ENCODE measurements at places on chromosomes 13 and 19.

DNA sequence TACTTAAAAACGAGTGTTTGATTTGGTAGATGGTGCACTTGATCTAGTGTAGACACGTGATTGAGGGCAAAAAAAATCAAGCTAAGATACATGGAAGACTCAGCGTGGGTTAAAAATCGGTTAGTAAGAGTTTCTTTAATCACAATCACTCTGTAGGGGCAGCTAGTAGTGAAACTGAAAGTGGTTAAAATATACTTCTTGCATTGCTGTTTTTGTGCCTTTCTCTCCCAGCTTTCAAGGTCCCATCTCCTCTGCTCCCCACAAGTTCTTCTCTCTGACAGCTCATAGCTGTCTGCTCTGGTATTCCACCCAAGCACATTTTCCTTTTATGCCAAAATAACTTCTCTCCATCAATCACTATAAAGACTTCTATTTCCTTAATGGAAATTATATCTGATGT is 1089.7 kb downstream of the EFNB2 start:
- no peak for DNase-seq

DNA sequence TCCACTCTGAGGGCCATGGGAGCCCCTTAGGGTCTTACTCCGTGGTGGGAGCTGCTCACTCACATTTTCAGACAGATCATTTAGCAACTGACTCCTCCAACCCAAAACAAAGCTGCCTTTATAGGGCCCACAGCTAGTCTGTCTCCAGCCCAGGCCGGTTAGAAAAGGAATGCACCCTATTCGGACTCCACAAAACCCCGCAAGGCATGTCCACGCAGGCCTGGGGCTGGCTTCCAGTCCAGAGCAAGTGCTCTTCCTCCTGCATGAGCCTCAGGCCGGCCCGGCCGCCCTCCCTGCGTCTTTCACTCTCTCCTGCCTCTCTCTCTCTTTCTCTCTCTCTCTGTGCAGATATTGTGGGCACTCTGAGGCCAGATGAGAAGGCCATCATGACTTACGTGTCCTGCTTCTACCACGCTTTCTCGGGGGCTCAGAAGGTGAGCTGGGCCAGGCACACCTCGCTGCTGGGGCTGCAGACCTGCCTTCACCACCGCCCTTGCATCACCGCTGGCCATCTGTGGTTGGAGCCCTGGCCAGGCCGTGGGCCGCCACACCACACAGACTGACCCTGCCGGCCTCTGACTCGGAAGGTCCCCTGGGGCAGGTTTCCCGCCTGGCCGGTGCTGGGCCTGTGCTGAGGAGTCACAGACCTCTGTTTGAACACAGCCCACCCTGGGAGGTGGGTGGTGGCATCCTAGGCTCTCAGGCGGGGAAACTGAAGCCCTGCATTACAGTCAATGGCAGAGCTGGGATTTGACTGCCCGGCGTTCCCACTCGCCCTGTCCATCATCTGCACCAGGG is 33.1 kb downstream of the CAPN12 start:
- no peak for DNase-seq

- no peak for DNase-seq
Observed at GRCh38 chr19:31254180-31254551, 95.1 kb downstream of the TSHZ3 start.

DNA sequence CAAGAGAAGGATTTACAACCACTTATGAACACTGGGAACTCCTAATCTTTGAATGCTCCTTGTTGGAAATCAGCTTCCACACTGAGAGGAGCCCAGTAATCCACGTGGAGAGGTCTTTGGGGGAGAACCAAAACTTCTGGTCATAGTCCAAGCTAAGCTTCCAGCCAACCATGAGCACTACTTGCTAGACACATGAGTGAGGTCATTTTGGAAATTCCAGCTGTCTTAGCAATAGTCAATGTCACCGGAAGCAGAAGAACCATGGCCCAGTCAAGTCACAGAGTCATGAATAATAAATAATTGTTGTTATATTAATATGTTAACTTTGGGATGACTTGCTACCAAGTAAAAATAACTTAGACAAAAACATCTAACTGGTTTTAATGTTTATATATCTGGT is 324.9 kb upstream of the SGCG start:
- DNase-seq = no peak

DNA sequence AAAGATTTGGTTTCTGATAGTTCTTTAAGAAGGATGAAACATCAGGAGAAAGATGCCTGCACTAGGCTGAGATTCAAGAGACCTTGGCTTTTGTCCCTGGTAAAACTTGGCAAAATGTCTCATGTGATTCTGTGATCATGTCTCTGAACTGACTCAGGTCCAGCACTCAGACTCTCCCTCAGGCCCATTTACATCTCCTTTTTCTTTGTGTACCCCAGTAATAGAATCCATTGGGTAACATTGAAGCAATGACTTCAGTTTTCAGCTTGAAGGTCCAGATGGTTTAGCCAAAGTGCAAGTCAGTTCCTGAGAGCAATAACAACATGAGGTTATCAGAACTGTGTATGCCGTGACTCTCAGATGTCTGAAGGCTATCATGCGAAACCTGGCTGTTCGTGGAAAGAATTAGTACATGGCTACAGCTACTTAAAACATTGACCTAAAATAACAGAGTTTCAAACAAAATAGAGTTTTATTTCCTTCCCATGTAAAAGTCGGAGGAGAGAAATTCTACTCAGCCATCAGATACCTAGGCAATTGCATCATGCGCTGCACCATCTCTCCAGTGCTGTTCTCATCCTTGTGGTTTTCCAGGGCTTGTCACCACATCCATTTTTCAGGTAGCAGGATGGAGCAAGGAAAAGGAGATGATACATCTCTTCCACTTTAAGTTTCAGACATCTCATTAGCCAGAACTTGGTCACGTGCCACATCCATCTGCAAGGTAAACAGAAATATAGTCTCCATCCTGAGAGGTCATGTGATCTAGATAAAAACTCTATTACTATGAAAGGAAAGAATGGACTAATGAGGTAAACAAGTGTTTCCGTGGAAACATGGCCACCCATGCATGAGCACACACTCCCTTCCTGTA is 117.3 kb downstream of the POSTN start:
- DNase-seq = no peak

GRCh38 chr19:34041925-34042521 is 130.3 kb upstream of the LSM14A start:
- DNase-seq = peak; percentile 7

GRCh38 chr13:106072014-106072413 is 463.4 kb downstream of the EFNB2 start:
- no peak for DNase-seq

GRCh38 chr13:78398743-78399410 is 204.5 kb downstream of the POU4F1 start:
- no peak for DNase-seq

DNA sequence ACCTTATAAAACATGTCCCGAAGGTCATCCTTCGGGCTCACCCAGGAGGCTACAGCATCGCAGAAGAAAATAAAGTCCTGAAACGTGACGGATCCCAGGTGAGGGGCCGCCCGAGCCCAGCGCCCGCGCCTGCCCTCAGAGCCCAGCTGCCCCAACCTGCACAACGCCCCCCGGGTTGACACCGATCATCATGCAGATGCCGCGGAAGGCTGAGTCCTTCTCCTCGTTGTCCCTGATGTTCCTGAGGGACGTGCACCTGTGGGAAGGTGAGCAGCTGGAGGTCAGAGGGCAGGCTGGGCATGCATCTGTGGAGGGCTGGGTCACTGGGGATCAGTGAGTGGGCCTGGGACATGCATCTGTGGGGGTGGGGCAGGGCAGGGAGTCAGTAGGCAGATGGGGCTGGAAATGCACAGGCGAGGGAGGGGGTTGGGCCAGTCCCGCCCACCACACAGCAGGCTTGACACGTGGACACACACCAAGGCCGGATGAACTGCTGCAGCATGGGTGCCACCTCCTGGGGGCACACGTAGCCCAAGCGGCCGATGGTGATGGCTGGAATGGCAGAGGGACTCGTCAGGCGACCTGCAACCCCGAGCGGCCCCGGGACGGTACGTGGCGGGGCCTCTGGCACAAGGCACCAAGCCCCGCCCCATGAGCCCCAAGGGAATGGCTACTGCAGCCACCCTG is 5.3 kb upstream of the FBXW9 start:
- DNase-seq = no peak

DNA sequence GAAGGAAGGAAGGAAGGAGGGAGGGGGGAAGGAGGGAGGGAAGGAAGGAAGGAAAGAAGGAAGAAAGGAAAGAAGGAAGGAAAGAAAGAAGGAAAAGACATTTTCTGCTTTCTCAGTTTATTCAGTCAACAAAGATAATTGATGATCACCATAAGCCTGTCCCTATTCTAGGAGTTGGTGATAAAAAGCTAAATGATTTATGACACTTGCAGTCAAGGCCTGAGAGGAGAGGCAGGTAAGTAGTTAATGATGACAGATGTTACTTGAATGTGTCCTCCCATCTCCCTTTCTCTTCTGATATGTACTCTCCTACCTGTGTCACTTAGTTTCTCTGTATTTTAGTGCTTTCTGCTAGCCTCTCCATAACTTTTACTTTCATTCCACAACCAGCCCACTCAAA is 141.3 kb downstream of the SLITRK6 start:
- DNase-seq = peak; percentile 80

All from SK-N-DZ (cell line).